ENCODE measurements at places on chromosomes 1 and 21.

GRCh38 chr1:43015269-43015668, 56.6 kb upstream of the SLC2A1 start:
- no peak for DNase-seq

GRCh38 chr21:30227128-30227527, 11.2 kb upstream of the CLDN8 start:
- no peak for DNase-seq

- no peak for DNase-seq
Measured at GRCh38 chr1:21586222-21586621, 77.0 kb downstream of the ALPL start.

- DNase-seq: no peak
Measured at GRCh38 chr1:96536581-96536980, 185.0 kb upstream of the PTBP2 start.

GRCh38 chr1:26774462-26774861, 13.3 kb upstream of the PIGV start:
- no peak for DNase-seq

- DNase-seq: no peak
Measured at GRCh38 chr1:207088161-207088560, 499 bp upstream of the C4BPB start.

GRCh38 chr1:171160211-171160610, 24.9 kb upstream of the FMO2 start:
- peak; percentile 32 for DNase-seq

- DNase-seq: no peak
Measured at GRCh38 chr21:42433946-42434551, 30.3 kb downstream of the UBASH3A start.

GRCh38 chr1:56206391-56206790, 373.0 kb downstream of the PLPP3 start:
- no peak for DNase-seq

DNA sequence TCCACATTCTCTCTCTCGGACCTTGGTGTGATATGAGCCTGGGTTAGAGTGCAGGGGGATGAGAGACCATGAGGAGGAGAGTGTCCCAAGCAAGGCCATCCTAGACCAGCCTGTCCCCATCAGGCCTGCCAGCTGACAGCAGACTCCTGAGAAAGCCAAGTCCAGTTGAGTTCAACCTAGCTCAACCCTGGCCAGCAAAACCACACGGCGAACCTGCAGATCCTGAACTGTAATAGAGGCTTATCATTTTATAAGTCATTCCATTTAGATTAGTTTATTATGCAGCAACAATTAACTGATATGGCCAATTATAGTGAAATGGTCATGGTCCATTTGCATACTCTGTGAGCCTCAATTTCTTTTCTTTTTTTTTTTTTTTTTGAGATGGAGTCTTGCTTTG, 36.4 kb upstream of the ARHGEF10L start:
- no peak for DNase-seq

GRCh38 chr1:42953182-42954180, 5.2 kb downstream of the SLC2A1 start:
- peak; percentile 66 for DNase-seq

DNA sequence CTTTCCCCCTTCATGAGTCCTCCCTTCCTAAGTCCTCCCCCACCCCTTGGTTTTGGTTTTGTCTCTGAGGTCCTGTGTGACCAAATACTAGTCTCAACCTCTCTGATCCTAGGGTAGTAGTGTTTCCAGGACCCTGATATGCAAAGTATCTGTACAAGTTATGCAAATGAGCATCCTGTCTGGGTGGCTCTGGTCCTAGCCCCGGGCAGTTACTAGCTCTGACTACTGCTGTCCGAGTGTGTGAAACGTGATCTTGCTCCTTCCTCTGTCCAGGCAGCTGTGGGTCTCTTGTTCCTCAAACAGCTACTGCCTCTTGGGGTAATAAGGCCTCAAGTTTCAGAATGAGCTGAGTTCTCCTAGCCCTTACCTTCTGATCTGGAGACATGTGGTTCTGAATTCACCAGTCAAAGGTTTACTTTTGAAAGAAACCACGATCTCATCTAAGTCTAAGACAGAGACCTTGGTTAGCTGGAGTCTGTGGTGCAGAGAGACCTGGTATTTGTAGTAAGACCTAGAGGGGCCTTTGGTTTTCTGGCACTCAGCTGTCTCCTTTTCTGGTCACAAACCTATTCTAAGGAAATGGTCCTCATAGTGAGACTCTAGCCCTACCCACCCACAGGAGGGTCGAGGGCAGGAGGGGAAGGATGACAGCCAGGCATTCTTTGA, 31.0 kb upstream of the IL19 start:
- DNase-seq: peak; percentile 78

- no peak for DNase-seq
Measured at GRCh38 chr1:29732453-29732852, 496.1 kb downstream of the PTPRU start.

- no peak for DNase-seq
Measured at GRCh38 chr1:230568676-230569075, 73.6 kb upstream of the COG2 start.

DNA sequence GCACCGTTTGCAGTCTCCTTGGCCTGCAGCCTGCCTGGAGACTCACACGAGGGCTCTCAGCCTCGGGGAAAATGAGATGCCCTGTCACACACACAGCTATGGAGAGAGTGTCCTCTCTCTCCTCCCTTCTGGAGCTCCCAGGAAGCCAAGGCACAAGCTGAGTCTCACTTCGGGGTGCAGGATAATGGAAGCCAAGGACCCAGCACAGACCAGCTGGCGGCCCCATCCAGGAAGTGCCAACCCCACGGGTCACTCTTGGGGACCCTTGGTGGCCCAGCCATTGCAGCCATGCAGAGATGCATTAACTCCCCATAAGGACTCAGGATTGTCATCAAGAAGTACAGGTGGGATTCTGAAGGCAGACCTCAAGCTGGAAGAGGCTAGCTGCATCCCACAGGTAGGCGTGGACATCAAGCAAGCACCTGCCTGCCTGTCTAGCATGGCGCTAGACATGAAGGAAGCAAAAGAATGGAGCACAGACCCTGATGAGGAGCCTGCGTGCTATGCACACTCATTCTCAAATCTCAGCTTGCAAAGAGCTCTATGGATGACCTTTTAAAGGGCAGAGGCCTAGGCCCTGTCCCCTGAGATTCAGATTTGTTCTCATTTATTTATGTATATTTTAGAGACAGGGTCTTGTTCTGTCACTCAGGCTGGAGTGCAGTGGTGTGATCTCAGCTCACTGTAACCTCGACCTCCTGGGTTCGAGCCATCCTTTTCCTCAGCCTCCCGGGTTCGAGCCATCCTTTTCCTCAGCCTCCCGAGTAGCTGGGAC, 49.9 kb downstream of the IRF2BP2 start:
- no peak for DNase-seq

DNA sequence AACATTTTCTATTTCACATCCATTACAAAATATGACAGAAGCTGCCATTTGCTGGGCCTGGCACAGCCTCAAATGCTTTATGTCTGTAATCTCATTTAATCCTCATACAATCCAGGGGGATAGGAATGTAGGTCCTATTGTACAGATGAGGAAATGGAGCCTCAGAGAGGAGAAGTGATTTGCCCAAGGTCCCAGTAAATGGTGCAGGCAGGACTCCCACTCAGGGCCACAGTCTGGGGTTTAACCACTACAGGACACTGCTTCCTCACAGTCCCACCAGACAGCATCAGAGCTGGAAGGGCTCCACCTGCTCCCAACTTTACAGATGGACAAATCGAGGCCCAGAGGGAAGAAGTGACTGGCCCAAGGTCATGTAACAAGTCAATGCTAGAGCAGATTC, 20.6 kb upstream of the RNF19B start:
- DNase-seq: no peak

DNA sequence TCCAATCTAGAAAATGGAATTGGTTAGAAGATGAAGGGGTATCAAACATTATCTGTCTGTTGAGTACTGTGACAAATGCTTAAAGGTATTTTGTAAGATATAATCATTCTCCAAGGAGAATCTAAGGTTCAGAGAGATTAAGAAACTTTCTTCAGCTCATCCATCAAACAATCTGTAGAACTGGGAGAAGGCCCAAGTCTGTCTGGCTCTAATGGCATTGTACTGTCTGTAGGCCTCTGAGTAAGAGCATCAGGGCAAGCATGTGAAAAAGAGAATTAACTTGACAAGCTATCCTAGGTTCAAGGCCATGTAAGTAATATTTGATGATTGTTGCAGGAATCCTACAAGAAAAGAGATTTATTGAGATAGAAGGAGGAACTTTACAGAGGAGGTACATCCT, 5.3 kb upstream of the FGGY start:
- DNase-seq: no peak

DNA sequence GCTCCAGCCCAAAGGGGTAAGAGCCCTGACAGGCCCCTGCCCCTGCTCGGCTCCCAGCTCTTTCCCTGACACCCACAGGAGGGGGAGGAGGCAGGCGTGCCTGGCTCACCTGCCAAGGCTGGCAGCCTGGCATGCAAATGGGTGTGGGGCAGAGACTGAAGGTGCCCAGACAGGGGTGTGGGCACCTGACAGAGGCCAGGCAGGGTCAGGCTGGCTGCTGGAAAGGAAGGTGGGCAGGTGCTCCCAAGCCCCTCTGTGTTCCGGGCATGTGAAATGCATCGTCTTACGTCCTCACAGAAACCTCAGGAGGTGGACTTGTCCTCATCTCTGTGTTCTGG, 19.4 kb upstream of the CASZ1 start:
- no peak for DNase-seq

GRCh38 chr1:214205053-214205452, 75.9 kb upstream of the SMYD2 start:
- DNase-seq: no peak

DNA sequence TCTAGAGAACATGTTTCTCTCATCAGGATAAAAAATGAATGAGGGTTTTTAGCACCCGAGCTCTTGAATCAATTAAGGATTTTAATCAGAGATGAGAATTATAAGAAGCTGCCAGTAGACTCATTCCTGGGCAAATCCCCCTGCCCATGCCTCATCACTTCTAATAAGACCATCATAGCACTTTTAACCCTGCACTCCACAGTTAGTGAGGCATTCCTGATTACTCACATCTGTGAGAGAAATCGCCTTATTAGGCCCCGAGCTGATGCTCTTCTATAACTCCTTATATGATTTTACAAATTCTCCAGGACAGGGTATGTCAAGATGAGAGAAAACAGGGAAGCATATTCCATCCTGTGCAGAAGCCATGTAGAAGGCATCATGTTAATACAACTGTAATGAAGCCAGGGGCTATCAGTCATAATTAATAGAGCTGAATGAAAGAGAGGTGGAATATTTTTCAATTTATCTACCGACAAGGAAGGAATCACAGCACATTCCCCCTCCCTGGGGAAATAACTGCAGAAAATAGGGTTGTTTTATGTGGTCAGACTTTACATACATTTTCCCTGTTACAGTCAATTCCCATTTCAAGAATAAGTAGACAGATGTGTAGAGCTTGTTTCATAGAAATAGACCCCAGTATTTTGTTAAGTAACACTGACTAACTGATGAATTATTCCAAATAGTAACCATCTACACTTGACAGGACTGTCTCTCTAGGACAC, 272.7 kb downstream of the HHIPL2 start:
- no peak for DNase-seq

DNA sequence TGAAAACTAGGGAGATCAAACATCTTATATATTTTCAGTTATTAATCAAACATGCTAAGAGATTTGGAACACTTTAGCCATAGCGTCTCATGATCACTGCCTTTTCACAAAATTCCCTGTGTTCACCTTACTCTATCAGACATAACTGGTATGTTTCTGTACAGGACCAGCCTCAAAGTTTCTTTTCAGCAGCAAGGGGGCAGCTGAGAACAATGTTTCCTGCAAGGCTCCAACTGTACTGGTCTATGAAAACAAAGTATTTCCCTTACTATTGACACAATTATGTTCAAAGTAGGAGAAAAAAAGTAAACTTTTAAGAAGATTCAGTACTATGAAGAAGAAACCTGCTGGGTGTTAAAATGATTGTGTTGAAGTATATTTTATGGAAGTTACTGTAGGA, 98.5 kb downstream of the ATF6 start:
- no peak for DNase-seq

DNA sequence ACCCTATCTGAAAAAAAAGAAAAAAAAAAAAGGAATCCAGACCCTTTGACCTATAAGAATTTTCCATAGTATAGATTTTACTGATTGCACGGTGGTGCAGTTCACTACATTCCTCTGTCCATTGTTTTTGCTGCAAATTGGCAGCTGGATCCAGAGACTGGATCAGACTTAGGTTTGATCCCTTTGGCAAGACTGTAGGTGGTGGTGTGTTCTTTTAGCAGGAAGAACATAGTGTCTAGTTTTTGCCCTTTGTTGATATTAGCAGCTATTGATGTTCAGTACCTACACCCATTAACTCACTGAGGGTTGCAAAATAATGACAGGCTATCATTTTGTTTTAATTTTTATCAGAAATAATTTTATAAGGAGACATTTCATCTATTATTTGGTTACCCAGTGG, 37.1 kb downstream of the OSBPL9 start:
- no peak for DNase-seq

- DNase-seq: no peak
Measured at GRCh38 chr1:58155418-58156123, 391.0 kb downstream of the OMA1 start.

GRCh38 chr21:19853709-19854575, 1144.3 kb upstream of the NCAM2 start:
- DNase-seq: no peak

GRCh38 chr1:156625436-156626078, 6.3 kb downstream of the HAPLN2 start:
- no peak for DNase-seq

All from COLO829 (cell line).